ENCODE measurements at places on chromosomes 4 and X. TPM values are rescaled to one million over a fixed set of nuclear protein-coding genes. Genes with fewer than 3 reads are reported as not detected.

The CENPVL3 gene
- not detected for total RNA-seq

The FRG2 gene
- total RNA-seq = not detected

The SCRG1 gene
- 59.0 TPM for total RNA-seq

The ETDC gene
- total RNA-seq = not detected

The ADGRG2 gene
- total RNA-seq = 0.15 TPM

The RIBC1 gene
- 0.99 TPM for total RNA-seq

Data from chondrocyte (in vitro differentiated cells).